ENCODE measurements at places on chromosomes 6 and 20.

GRCh38 chr20:40754339-40754943 is 65.4 kb upstream of the MAFB start:
- no peak for DNase-seq

GRCh38 chr20:4153251-4153650 is 137.9 kb upstream of the RNF24 start:
- no peak for DNase-seq

- DNase-seq = no peak
Measured at GRCh38 chr20:19024296-19025035, 188.0 kb upstream of the SLC24A3 start.

DNA sequence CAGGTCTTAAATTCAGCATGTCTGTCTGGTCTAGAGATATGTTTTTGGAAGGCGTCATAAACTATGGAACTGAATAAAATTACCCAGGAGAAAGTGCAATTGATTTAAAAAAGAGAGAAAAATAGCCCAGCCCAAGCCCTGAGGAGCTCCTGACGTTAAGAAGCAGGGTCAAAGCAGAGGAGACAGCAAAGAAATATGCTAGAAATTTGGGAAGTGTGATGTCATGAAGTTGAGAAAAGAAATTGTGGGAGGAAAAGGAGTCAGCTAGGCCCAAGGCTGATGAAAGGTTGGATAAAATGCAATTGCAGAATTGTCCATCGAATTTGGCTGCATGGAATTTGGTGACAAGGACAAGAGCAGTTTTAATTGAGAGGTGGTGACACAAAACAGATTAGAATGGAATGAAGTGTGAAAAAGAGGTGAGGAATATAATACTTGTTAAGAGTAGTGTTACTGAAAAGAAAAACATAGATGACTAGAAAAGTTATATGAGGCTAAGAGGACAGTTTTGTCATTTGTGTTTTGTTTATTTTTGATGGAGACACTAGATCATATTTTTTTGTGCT is 381.6 kb downstream of the LAMA2 start:
- no peak for DNase-seq

DNA sequence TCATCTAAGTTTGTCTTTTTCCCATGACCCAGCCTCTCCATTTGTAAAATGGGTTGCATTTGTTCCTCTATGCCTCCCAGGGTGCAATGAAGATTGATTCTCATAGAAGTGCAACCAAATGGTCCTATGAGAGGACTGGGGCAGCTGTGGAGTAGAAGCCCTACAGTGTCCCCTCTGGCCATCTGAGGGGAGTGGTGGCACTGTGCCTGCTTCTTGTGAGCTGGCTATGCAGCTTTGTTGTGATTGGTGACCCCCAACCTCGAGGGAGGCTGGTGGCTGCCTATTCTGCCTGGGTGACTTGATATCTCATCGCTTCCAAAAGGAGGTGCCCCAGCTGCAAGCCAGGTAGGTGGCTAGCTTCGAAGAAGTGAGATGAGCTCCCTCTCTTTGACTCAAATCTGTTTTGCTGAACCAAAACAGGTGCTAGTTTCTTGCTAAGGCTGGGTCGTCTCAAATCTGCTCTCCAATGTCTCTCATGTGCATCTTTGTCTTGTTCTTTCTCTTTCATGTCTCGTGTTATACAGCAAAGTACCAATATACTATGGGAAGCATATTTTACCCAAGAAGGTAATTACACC is 33.9 kb downstream of the TXLNB start:
- DNase-seq = no peak
